Muscle of leg (tissue), 16 donors: ENCODE measurements at places on chromosomes 12 and 14.
A peak's percentile ranks its signal among the peaks of the same experiment; 100 is the strongest.

GRCh38 chr12:75814851-75815754 lies 216.5 kb downstream of the PHLDA1 start:
- no peak overlapping the region for H3K4me3 ChIP-seq
- peaks cover 26% of the 10 kb centered on the region for H3K4me1 ChIP-seq
- peak; percentile 98 for DNase-seq
- H3K27me3 ChIP-seq: no peaks in the 10 kb centered on the region
- no peaks in the 10 kb centered on the region for H3K36me3 ChIP-seq

DNA sequence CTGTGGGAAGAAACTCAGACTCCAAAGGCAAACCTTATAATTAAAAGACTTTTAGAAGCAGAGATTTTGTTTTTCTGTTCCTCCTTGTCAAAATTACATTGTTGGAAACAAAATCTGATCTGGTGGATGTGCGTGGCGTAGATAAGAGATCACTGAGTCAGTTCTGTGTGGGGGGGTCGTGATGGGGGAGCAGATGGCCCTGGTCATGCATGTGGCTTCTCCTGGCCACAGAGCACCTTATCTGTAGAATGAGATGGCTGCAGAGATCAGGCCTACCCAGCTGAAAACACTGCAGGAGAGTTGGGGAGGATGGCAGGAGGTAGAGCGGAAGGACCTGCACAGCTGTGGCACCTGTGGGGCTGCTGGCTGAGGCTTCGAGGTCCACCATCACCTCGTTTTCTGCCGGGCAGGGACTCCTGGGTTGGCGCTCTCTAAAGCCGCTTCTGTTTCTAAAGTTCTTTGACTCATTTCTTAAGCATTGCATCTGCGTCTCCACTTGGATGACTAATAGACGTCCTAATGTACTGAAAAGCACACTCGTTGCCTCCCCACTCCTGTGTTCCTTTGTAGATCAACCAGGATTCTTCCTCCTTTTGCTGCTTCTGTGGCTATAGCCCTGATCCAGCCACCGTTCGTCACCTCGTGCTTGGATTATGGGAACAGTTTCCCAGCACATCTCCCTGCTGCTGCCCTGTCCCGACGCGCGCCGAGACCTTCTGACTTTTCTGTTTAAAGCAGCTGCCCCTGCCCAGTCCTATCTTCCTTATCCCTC lies 93.4 kb downstream of the TSPAN9 start:
- peaks cover 3% of the 10 kb centered on the region for H3K27me3 ChIP-seq
- no peak for DNase-seq
- peaks cover 23% of the 10 kb centered on the region for H3K4me1 ChIP-seq
- no peaks in the 10 kb centered on the region for H3K36me3 ChIP-seq

DNA sequence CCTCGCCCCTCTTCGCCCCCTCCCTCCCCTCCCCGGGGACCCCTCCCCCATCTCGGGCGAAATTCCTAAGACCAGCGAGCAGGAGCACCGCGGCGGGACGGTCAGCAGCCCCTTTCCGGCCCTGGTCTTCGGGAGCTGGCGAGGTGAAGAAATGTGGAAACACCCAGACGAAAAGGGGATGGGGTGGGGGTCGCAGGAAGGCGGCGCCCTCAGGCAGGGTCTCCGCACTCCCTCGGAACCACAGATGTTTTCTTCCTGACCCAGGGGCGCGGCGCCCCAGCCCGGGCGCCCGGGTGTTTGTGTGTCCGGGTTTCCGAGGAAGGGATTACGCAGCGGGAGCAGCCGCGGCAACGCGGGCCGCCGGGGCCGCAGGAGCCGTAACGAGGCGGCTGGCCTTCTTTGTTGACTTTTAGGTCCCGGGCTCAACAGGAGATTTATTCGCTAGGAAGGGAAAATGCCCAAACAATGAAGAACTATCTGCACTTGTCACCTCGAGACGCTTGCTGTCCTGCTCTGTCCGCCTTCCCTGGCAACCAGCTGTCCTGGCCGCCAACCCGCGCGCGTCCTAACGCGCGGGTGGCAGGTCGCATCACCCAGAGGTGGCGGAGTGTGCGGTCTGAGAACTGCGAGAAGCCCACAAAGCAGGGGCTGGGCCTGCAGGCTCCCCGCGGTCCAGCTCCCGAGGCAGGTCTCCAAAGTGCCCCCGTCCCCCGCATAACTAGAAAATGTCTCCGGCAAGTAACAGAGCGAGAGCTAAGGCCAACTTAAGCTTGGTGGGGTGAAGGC lies 7.0 kb downstream of the FOXA1 start:
- H3K27me3 ChIP-seq: peaks cover 81% of the 10 kb centered on the region
- H3K4me3 ChIP-seq: no peak overlapping the region
- DNase-seq: no peak
- no peak overlapping the region for H3K27ac ChIP-seq
- H3K4me1 ChIP-seq: peaks cover 22% of the 10 kb centered on the region

DNA sequence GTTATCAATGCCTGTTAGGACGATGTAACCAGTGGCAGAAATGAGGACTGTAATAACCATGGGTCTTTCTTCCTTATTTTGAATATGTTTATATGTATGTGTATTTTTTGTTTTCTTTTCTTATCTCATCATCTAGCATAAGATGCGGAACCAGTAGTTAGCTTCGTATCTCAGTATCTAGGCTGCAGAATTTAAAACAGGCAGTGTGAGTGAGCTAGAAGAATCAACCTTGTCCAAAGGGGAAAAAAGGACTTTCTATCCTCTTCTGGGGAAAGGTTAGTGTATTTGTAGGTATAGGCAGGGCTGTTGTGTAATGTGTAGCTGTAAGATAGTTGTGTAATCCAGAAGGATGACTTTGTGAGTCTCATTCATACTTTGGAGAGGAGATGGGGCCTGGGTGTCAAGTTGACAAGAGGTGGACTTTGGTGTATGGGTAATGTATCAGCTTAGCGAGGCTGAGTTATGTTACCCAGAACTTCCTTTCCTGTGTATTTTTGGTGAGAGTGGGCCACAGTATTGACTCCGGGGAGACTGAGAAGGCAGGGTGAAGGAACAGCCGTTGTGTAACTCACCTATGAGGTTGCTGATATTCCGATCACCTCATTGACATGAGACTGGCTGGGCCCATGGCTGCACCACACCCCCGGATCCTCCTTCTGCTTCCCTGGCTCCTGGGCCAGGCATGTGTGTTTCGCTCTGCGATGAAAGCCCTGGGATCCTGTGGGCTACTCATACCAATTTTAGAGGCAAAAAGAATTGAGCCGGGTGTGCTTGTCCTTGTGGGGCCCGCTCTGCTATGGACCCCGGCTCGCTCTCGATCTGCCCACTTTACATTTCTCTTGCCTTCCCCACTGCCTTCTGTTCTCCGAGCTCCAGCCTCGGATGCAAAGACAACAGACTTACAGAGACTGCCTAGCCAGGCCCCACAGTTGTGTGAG lies 24.3 kb downstream of the DLK1 start:
- no peak for DNase-seq
- H3K27ac ChIP-seq: no peak overlapping the region
- H3K36me3 ChIP-seq: no peaks in the 10 kb centered on the region
- H3K4me1 ChIP-seq: peaks cover 3% of the 10 kb centered on the region
- H3K27me3 ChIP-seq: no peaks in the 10 kb centered on the region
- no peak overlapping the region for H3K4me3 ChIP-seq

GRCh38 chr14:90983560-90983959 lies 76.9 kb downstream of the RPS6KA5 start:
- no peak for DNase-seq
- no peak overlapping the region for H3K27ac ChIP-seq
- H3K27me3 ChIP-seq: no peaks in the 10 kb centered on the region
- no peak overlapping the region for H3K4me3 ChIP-seq

DNA sequence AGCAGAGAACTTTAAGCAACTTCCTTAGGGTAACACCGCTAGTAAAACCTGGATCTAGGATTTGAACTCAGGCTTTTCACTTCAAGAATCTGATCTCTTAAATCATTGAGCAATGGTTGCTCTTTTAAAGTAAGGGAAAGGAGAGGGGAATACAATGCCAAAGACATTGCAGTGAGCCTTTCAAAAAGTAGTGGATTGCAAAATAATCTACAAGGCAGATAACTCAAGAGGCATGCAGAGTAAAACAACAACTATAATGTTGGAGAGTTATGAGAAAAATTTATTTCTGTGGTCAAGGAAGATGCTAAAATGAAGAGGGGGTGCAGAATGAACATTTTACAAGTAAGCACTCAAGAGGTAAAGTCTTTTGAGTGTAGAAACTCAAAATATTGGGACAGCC lies 432.6 kb downstream of the C12orf50 start:
- H3K36me3 ChIP-seq: no peaks in the 10 kb centered on the region
- H3K27ac ChIP-seq: no peak overlapping the region
- DNase-seq: no peak
- H3K27me3 ChIP-seq: no peaks in the 10 kb centered on the region
- no peaks in the 10 kb centered on the region for H3K4me1 ChIP-seq
- H3K4me3 ChIP-seq: no peak overlapping the region

- H3K27ac ChIP-seq: peak overlapping the region; percentile 99
- H3K4me1 ChIP-seq: peaks cover 11% of the 10 kb centered on the region
- peak overlapping the region; percentile 92 for H3K4me3 ChIP-seq
These were observed 890 bp downstream of the TEP1 start for GRCh38 chr14:20412411-20412810.

GRCh38 chr12:19082365-19082911 lies 47.1 kb upstream of the PLEKHA5 start:
- no peaks in the 10 kb centered on the region for H3K27me3 ChIP-seq
- no peaks in the 10 kb centered on the region for H3K36me3 ChIP-seq
- no peak overlapping the region for H3K4me3 ChIP-seq
- DNase-seq: no peak

- H3K4me3 ChIP-seq: no peak overlapping the region
- H3K27ac ChIP-seq: no peak overlapping the region
- H3K27me3 ChIP-seq: no peaks in the 10 kb centered on the region
- no peaks in the 10 kb centered on the region for H3K4me1 ChIP-seq
These were observed 21.1 kb upstream of the PITPNM2 start for GRCh38 chr12:123171967-123172366.

GRCh38 chr12:108461058-108461660 lies 53.9 kb upstream of the FICD start:
- H3K27ac ChIP-seq: no peak overlapping the region
- no peaks in the 10 kb centered on the region for H3K4me1 ChIP-seq
- H3K27me3 ChIP-seq: no peaks in the 10 kb centered on the region
- no peak for DNase-seq
- no peaks in the 10 kb centered on the region for H3K36me3 ChIP-seq

GRCh38 chr14:50018201-50018932 lies 98.0 kb downstream of the VCPKMT start:
- H3K27me3 ChIP-seq: no peaks in the 10 kb centered on the region
- DNase-seq: peak; percentile 92
- peaks cover 21% of the 10 kb centered on the region for H3K4me1 ChIP-seq
